Posterior vena cava (tissue), 2 donors: ENCODE measurements at places on chromosomes 6 and 20. TPM values are rescaled to one million over a fixed set of nuclear protein-coding genes. Genes with fewer than 3 reads are reported as not detected.

DNA sequence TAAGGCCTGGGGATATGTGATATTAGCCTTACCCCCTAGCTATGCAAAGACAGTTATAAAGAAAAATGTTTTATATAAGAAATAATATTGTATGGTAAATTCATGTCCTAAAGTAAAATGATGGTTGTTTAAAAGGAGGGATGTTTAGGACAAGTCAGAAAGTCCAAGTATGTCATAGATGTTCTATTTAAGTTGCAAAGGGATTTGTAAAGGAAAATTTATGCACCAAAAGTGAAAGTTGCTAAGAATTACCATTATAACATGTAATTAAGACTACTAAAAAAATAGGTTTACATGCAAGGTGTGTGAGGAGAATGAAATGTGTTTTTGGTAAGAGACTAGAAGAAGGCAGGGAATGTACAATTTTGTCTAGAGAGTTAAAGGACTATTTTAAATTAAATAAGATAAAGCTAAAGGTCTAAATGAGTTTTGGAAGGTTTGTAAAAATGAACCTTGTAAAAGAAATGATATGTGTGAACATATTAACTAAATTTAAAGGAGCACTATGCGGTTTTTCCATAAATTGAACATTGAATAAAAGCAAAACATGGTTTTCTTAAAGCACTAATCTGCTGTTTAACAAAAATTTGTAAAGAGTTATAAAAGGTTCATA, 22.7 kb upstream of the GOPC start:
- no peak for DNase-seq

The TPMT gene
- 11.8 TPM for total RNA-seq

DNA sequence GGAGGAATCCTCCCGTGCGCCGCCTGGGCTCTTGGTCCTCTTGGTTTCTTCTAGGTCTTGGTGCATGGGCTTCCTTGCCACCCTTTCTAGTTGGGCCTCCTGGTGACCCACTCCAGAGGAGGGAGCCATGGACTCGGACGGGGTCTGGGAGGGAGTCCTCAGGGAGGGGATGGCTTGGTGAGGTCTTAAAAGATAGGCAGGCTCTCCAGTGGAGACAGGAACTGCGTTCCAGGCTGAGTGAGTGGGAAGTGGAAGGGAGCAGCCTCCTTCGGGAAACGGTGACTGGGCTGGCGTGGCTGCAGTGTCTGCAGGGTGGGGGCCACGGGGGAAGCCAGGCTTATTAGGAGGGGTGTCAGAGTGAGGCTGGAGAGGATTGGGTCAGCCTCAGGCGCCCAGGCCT, 152.8 kb downstream of the GRM4 start:
- peak; percentile 54 for DNase-seq

- DNase-seq: no peak
These were observed 14.9 kb downstream of the FGD2 start for GRCh38 chr6:37020381-37020780.

GRCh38 chr6:105645958-105646357, 243.1 kb upstream of the PREP start:
- DNase-seq: no peak

The MATN4 gene
- 0.56 TPM for total RNA-seq
